NCI-H1930 (cell line): ENCODE measurements at places on chromosomes 5 and 9.

GRCh38 chr5:160507221-160507721 is 85.6 kb downstream of the PTTG1 start:
- DNase-seq = no peak

DNA sequence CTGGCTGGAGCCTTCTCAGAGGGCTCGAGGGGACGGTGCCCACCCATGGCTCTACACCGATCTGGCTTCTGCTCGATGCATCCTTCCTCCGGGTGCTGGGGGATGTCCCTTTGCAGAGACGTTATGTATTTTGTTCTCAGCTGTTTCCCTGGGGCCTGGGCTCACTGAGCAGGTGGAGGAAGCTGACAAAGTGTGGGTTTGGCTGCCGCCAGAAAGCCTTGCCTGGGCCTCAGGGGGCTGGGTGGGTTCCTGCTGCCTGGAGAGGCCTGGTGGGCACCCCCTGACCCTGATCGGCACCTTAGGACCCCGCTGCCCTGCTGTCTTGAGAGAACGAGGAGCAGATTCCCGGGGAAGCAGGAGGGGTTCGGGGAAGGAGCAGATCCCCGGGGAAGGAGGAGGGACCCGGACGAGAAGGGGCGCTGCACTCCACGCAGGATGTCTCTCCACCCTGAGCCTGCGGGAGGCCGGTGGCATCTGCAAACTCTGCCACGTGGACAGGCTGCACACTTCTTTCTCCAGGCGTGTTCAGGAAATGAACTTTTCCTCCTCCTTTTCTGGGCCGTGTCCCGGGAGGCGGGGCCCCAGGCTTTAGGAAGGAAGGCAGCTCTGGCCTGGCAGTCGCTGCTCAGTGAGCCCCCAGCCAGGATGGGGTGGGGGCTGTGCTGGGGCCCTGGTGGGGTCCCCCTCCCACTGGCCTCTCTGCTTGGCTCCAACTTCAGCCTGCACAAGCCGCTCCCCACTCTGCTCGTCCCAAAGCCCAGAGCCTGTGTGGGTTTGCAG is 148.9 kb downstream of the RXRA start:
- no peak for DNase-seq

DNA sequence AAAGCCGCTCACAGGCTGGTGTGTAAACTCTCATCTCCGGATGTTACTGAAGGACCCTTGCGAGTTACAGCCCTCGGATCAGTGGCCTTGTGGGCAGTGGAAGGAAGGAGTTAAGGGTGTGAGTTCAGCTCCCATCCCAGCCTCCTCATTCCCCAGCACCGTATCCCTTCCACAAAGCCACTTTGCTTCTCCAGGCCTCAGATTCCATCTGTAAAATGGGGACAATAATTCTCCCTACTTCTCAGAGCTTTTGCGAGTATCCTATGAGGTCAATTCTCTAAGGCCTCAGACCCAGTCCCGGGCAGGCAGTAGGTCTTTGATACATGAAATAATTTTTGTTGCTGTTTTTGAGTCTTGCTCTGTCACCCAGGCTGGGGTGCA is 141.3 kb downstream of the C9orf50 start:
- DNase-seq = no peak

GRCh38 chr9:124017929-124018729 is 6.6 kb downstream of the LHX2 start:
- no peak for DNase-seq

DNA sequence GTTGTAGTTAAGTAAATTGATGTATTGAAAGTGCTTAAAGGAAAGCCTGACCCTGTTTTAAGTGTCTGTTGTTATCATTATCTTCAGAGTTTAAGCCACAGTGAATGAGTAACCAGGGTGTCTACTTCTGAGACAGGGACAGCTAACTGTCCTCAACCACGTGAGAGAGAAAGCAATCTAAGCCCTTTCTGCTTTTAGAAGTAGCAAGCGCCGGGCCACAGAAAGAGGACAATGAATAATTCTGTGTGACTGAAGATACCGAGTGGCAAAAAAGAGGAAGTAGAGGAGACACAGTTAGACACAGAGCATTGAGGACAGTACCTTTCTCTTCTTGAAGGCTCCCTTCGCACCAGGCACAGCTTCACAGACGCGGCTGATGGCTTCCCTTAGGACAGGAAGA is 86.3 kb downstream of the S1PR3 start:
- DNase-seq = no peak
